ENCODE measurements at places on chromosomes 6 and 20.

DNA sequence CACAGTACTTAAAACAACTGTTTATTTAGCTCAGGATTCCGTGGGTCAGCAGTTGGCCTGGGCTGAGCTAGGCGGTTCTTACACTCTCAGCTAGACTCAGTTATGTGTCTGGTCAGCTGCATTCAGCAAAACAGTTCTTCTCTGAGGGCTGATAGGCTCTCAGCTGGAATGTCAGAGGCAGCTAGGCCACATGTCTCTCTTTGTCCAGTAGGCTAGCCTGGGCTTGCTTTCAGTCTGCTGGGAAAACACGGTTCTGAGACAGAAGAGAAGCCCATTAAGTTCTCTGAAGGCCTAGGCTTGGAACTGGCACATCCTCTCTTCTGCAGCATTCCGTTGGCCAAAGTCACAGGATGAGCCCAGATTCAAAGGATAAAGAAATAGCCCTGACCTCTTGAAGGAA lies 65.6 kb downstream of the TULP4 start:
- DNase-seq: no peak

GRCh38 chr6:165227644-165228329 lies 81.6 kb downstream of the C6orf118 start:
- DNase-seq: no peak

DNA sequence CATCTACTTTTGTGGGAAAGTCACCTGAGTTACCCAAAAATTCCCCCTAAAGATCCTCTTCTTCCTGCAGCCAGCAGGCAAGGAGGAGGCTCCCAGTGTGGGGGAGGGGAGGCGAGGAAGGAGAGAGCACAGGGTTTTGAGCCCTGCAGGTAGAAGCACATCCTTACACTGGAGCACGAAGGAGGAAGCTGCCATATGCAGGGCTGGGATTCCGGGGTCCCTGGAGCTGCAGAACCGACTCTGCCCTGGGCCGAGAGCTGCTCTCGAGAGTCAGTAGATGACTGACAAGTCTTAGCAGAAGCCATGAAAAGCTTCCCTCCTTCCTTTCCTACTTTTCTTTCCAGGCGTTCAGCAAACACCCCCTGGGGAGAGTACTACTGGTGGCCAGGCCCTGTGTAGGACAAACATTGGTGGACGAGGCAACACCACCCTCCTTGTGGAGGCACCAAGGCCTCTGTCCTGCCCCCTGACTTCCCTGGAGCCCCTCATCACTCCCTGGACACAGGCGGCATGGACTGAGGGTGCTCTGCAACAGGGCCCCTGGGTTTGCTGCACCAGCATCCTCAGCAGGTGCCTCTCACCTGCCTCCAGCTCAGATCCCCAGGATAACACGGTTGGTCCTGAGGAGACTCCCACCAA lies 211.7 kb upstream of the CST7 start:
- DNase-seq: no peak

DNA sequence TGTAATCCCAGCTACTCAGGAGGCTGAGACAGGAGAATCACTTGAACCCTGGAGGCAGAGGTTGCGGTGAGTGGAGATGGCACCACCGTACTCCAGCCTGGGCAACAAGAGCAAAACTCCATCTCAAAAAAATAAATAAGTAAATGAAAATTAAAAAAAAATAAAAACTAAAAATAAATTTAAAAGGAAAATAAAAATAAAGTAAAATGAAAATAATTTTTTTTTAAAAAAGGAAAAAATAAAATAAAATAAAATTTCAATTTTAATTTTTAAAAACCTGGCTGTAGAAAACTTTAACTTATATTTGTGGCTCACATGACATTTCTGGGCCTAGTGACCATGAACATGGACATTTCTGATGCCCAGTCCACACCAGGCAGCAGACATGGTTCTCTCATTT lies 16.1 kb downstream of the HCK start:
- no peak for DNase-seq

- no peak for DNase-seq
Measured at GRCh38 chr6:87921034-87921433, 126.6 kb upstream of the SPACA1 start.

Measured in stimulated activated CD8-positive, alpha-beta memory T cell treated with anti-CD3 and anti-CD28 coated beads, Interleukin-15, amount 100 ng/mL, for 1 hour (primary cell).